Liver (tissue), 10 donors: ENCODE measurements at places on chromosomes 16 and 17. TPM values are rescaled to one million over a fixed set of nuclear protein-coding genes. Genes with fewer than 3 reads are reported as not detected.

ALDH3A1 gene
- 0.09 TPM for total RNA-seq

- no peaks in the 10 kb centered on the region for H3K36me3 ChIP-seq
- no peak for DNase-seq
- H3K27ac ChIP-seq: no peak overlapping the region
- H3K4me1 ChIP-seq: no peaks in the 10 kb centered on the region
Observed at GRCh38 chr17:21418446-21419298, 42.5 kb downstream of the KCNJ12 start.

NECAB2 gene
- total RNA-seq: 2.7 TPM

GRCh38 chr17:57603546-57603945 lies 141.6 kb downstream of the CCDC182 start:
- DNase-seq: no peak
- no peak overlapping the region for H3K27ac ChIP-seq
- H3K4me3 ChIP-seq: no peak overlapping the region
- H3K4me1 ChIP-seq: no peaks in the 10 kb centered on the region
- H3K27me3 ChIP-seq: no peaks in the 10 kb centered on the region

- no peaks in the 10 kb centered on the region for H3K27me3 ChIP-seq
- H3K4me1 ChIP-seq: no peaks in the 10 kb centered on the region
- no peak overlapping the region for H3K27ac ChIP-seq
- no peak for DNase-seq
Observed at GRCh38 chr17:63275971-63276745, 169.9 kb downstream of the CYB561 start.

GRCh38 chr17:43609613-43610385 lies 51.9 kb downstream of the MEOX1 start:
- no peaks in the 10 kb centered on the region for H3K27me3 ChIP-seq
- H3K27ac ChIP-seq: no peak overlapping the region
- no peaks in the 10 kb centered on the region for H3K4me1 ChIP-seq

DNA sequence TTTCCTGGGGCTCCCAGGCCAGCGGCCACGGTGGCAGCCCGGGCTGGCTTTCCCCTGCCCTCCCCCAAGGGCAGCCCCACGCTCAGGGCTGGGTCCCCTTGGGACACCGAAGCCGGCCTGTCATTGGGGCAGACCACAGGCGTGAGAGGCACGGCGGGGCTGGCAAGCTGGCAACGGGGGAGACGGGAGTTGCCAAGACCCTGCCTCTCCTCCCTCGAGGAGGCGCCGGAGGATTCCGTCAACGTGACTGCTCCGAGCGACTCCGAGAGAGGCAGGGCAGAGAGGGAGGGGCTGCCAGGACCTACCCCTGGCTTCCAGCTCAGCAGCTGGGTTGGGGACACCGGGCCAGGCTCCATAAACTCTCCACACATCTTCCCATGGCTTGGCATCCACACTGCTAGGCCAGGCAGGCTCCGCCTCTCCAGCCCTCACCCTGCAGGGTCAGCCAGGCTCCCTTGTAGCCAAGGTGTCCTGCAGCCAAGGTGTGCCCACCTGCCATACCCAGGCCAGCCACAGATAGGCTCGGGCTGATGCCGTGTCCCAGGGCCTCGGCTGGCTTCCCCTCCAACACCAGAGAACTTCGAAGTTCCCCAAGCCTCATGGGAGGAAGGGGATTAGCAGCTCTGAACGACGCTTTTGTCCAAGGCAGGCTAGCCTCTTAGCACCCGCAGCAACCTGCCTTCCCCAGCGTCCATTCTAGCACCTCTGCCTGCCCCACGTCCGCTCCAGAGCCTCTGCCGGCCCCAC lies 25.5 kb downstream of the TIMM22 start:
- H3K36me3 ChIP-seq: no peaks in the 10 kb centered on the region
- H3K27me3 ChIP-seq: no peaks in the 10 kb centered on the region
- H3K4me1 ChIP-seq: peaks cover 4% of the 10 kb centered on the region
- H3K27ac ChIP-seq: no peak overlapping the region
- no peak overlapping the region for H3K4me3 ChIP-seq

DNA sequence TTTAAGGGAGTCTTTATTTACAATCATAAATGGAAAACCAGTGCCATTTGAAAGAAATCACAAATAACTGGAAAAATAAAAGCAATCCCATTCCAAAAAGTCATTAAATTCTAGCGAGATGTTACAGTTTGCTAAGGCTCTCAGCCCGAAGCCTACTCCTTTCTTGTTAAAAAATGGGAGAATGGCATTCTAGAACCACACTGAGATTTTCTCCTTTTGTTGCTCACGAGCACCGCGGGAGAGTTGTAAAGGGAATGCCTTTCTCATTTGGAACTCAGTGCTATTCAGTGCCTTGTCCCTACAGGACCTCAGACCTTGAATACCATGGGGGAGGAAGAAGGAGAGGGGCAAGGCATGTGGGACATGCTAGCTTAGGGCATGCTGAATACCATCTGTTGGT lies 36.3 kb downstream of the GDE1 start:
- no peak overlapping the region for H3K27ac ChIP-seq
- H3K27me3 ChIP-seq: no peaks in the 10 kb centered on the region
- no peaks in the 10 kb centered on the region for H3K36me3 ChIP-seq
- no peaks in the 10 kb centered on the region for H3K4me1 ChIP-seq
- no peak overlapping the region for H3K4me3 ChIP-seq
- no peak for DNase-seq

SLFN14 gene
- total RNA-seq: under 0.01 TPM

GRCh38 chr17:58730937-58731336 lies 24.7 kb upstream of the PPM1E start:
- no peak for DNase-seq
- no peaks in the 10 kb centered on the region for H3K27me3 ChIP-seq
- no peaks in the 10 kb centered on the region for H3K4me1 ChIP-seq
- no peak overlapping the region for H3K27ac ChIP-seq
- H3K36me3 ChIP-seq: no peaks in the 10 kb centered on the region

KCNJ16 gene
- 0.75 TPM for total RNA-seq

DNA sequence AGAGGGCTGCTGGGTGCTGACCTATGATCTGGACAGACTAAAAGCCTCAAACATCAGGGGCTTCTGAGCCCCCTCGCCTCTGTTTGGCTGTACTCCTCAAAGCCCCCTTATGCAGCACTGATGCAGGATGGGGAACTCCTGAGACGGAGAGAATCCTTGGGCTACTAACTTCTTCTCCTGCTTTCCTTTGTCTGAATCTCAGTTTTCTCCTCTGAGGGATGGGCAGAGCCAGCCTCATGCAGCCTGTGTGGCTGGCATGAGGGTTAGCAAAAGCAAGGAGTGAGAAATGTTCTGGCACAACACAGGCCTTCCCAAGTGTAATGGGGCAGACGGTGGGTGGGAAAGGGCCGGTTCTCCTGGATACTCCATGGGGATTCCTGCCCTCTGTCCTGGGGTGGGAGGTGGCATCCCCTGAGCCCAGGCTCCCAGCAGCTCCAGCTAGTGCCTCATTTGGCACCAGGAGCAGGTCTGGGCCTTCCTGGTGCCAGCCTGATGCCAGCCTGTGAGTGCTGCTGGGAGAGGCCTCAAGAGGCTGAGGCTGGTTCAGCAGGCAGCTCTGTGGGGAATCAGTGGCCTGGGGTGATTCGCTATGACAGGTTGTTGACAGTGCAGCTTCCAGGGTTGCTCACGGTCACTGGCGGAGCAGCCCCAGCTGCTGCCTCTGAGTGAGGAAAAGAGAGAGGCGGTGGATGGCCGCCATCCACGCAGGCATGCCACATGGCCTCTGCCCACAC lies 4.0 kb upstream of the BRD7 start:
- no peaks in the 10 kb centered on the region for H3K4me1 ChIP-seq
- H3K4me3 ChIP-seq: no peak overlapping the region
- H3K27ac ChIP-seq: no peak overlapping the region
- H3K27me3 ChIP-seq: no peaks in the 10 kb centered on the region
- no peak for DNase-seq

DNA sequence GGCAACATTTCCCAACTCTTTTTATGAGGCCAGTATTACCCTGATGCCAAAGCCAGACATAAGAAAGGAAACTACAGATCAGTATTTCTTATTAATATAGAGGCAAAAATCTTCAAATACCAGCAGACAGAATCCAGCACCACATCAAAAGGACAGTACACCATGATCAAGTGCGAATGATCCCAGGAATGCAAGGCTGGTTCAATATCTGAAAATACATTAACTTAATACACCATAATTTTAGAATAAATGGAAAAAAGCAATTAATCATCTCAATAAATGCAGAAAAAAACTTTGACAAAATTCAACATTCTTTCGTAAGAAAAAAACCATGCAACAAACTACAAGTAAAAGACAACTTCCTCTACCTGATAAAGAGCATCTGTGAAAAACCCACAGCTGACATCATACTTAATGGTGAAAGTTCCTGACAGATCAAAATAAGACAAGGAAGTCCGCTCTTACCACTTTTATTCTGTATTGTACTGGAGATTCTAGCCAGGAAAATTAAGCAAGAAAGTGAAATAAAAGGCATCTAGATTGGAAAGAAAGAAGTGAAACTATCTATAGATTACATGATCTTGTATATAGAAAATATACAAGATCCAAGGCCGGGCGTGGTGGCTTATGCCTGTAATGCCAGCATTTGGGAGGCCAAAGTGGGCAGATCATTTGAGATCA lies 26.4 kb upstream of the MAPK3 start:
- no peak for DNase-seq
- H3K27me3 ChIP-seq: no peaks in the 10 kb centered on the region
- H3K4me1 ChIP-seq: no peaks in the 10 kb centered on the region

ZNF267 gene
- 4.9 TPM for total RNA-seq

DNA sequence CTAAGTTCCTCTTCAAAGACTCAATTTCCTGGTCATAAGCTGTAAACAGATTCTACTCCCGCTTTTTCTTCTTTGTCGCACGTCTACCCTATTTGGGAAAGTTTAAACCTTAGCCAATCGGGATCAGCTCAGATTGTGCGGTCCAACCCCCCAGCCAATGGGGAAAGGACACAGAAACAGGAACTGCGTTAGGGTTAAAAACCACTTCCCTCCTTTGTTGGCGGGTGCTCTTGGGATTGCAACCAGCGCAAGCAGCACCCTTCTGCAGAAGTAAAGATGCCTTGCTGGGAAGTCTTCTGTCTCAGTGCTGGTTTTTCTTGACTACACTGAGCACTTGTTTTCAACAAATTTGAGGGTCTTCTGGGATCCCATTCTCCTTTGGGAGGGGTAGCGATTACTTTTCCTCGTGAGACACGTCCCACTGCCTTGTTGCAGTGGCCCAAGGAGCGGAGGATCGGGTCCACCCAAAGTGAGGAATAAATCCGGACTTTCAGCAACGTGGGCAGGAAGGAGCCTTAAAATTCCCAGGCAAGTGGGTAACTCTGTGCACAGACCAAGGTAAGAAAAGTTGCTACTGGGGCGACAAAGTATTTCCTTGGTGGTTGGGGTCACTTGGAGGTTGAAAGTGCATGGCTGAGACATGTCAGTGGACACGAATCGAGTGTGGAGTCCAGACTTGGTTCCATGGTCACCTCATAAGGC lies 1.0 kb upstream of the YPEL3 start:
- H3K36me3 ChIP-seq: peaks cover 2% of the 10 kb centered on the region
- H3K27ac ChIP-seq: peak overlapping the region; percentile 78
- peaks cover 8% of the 10 kb centered on the region for H3K4me1 ChIP-seq
- no peak overlapping the region for H3K4me3 ChIP-seq
- no peaks in the 10 kb centered on the region for H3K27me3 ChIP-seq

DNA sequence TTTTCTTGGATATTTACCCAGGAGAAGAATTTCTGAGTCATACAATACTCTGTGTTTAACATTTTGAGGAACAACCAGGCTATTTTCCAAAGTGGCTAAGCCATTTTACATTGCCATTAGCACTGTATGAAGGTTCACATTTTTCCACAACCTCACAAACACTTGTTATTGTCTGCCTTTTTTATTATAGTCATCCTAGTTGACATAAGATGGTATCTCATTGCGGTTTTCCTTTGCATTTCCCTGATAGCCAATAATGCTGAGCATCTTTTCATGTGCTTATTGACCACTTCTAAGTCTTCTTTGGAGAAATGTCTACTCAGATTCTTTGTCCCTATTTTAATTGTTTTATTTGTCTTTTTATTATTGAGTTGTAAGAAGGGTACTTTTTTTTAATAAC lies 107.4 kb upstream of the CES5A start:
- no peak overlapping the region for H3K4me3 ChIP-seq
- H3K36me3 ChIP-seq: no peaks in the 10 kb centered on the region
- no peak overlapping the region for H3K27ac ChIP-seq

DNA sequence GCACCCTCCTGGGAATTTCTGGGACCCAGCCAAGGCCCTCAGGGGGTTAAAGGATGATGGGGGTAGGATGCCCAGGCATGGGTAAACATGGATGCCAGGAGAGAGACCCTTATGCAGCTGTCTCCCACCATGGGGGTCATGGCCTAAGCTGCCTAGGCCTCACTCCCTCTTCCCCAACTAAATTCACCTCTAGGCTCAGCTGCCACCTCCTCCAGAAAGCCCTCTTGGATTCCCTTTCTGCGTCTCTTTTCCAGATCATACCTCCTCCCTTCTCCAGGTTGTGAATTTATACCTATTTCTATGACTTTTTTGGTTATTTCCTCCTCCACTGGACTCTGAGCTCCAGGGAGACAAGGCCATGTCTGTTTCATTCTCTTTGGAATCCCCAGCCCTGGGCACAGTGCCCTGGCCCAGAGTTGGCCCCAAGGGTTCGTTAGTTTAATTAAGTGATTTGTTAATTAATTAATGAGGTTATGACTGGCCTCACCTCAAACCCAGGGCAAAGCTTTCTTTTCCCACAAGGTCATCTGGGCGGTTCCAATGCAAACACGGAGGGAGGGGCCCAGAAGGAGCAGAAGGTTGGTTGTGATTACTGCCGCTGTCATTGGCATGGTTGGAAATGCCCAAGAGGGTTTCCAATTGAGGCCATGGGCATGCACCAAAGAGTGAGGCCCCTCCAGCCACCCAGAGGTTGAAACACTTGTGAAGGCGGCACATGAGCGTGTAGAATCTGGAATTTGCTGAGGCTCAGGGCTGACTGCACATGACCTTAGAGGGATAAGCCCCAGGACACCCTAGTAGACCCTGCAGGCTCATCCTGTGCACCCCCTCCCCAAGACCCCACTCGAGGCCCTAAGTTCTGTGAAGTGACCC lies 6.9 kb upstream of the KRT17 start:
- H3K27ac ChIP-seq: no peak overlapping the region
- H3K4me1 ChIP-seq: no peaks in the 10 kb centered on the region
- no peaks in the 10 kb centered on the region for H3K36me3 ChIP-seq
- no peaks in the 10 kb centered on the region for H3K27me3 ChIP-seq
- no peak overlapping the region for H3K4me3 ChIP-seq

DNA sequence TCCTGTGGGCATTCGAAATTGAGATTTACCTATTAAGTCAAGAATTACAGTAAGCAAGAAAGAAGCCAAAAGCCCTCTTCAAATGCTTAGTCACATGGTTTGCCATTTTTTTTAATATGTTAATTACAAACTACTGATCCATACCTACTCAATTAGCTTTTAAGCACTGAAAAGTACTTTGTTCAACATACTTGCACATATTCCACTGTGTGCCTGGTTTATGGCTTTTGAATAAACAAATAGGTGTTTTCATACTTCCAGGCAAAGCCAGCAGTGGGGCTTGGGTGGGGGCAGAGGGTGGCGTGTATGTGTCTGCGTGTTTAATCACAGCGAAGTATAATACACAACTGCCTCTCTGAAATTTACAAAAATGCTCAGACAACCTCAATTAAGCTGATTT lies 51.4 kb downstream of the GAS7 start:
- no peaks in the 10 kb centered on the region for H3K36me3 ChIP-seq
- no peak overlapping the region for H3K4me3 ChIP-seq
- no peaks in the 10 kb centered on the region for H3K4me1 ChIP-seq
- DNase-seq: no peak

TMEM100 gene
- 4.8 TPM for total RNA-seq
